Stimulated activated CD8-positive, alpha-beta memory T cell treated with anti-CD3 and anti-CD28 coated beads, Interleukin-2, amount 100 ng/mL, for 48 hours (primary cell): ENCODE measurements at places on chromosomes 2 and 18.

DNA sequence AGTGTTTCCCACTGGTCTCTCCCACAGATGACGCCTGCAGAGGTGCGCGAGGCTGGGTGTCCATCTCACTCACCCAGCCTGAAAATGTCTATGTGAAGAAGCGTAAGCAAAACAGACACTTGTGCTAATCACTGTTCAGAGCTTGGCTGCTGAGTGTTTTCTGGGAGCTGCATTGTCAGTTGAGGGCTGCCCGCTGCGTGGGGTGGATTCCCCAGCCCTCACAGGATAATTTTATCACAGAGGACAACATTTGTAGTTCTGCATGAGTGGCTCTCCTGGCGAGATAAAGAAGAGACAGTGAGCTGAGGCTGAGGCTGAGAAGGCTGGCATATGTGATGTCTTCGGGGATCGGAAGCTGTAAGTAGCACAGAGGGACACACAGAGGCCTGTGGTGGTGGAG lies 16.2 kb upstream of the CAPN13 start:
- no peak for DNase-seq

- DNase-seq, result no peak
These were observed 413.5 kb downstream of the TXNL1 start for GRCh38 chr18:56224669-56225561.

- no peak for DNase-seq
These were observed 2.3 kb downstream of the ARL4C start for GRCh38 chr2:234494361-234495250.

- DNase-seq, result no peak
These were observed 129.4 kb upstream of the EML6 start for GRCh38 chr2:54594048-54594447.

GRCh38 chr2:167134381-167135072 lies 246.2 kb downstream of the XIRP2 start:
- no peak for DNase-seq

- DNase-seq, result no peak
These were observed 37.3 kb downstream of the PLB1 start for GRCh38 chr2:28533044-28533680.

DNA sequence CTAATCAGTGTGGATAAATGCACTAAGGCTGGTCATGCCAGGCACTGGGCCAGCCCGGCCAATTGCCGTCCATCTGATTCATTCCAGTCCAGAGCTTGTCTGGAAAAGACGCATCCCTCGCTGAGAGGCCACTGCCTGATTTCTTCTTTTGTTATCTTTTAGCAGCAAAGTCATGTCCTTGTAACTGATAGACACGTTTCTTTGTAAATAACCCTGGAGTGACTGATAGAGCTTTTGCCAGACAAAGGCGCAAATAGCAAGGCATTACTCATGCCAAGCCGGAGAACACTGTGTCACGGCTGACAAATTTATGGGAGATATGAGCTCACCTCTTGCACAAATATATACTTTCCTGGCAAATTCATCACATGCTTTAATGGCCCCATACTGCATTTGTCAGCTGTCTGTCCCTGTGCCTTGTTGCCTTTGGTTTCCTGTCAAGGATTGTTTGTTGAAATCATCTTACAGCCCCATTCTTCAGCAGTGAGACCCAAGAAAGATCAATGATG lies 164.4 kb downstream of the ETAA1 start:
- no peak for DNase-seq
